Right ventricle myocardium inferior (tissue), 1 donor: ENCODE measurements at places on chromosomes 16 and 17. TPM values are rescaled to one million over a fixed set of nuclear protein-coding genes. Genes with fewer than 3 reads are reported as not detected.

DNA sequence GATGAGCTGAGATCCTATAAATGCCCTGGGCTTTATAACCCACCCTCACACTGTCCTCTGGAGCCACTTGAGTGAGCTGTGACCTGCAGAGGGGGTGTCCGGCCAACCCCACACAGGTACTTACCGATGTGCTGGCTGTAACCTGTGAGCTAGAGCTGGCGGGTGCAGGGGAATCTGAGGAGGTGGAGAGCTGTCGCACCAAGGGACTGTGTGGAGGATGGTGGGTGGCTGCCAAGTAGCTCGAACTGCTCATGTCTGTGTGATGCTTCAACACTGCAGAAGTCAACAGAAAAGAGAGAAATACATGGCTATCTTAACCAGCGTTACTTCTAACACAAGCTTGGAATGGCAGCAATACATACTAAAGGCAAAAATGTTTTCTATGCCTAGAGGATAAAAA lies 39.4 kb downstream of the STH start:
- DNase-seq: no peak

The TBC1D3I gene
- not detected for total RNA-seq

DNA sequence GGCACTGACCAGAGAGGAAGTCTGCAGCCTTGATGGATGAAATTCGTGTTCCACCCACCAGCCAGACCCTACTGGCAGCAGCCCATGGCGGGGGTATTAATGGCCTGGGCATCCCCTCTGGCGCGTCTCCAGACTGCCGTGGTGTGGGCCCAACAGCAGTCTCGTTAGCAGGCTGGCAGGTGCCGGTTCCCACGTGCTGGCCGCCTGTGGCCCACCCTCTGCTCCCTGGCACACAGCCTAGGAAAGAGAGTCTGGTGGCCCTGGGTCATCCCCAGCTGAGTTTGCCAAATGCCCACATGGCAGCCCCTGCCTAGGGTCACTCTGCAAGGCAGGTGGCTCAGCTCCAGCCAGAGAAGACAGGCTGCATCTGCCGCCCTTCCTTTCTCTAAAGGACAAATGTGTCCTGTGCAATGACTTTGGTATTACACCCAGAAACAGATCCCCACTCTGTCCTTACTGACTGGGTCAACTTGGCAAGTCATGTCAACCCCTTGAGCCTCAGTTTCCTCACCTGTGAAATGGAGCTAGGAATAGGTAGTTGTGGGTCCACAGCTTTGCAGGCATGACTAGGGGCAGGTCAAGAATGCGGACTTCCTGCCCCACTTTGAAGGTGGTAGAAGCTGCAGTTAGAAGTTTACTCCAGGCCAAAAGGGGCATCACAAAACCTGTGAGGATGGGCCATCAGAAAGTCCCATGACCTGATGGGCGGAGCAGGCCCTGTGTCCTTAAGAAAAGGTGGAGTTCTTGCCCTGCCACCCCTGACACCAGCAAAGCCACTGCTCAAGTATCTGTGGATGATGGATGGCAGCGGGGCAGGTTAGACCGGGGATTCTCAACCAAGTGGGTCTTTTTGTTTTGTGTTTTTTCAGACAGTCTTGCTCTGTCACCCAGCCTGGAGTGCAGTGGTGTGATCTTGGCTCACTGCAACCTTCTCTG lies 76.6 kb downstream of the ABCC6 start:
- DNase-seq: no peak

The ZNF785 gene
- total RNA-seq: 7.6 TPM

The CETP gene
- total RNA-seq: 0.32 TPM

The TPSD1 gene
- total RNA-seq: 0.54 TPM

DNA sequence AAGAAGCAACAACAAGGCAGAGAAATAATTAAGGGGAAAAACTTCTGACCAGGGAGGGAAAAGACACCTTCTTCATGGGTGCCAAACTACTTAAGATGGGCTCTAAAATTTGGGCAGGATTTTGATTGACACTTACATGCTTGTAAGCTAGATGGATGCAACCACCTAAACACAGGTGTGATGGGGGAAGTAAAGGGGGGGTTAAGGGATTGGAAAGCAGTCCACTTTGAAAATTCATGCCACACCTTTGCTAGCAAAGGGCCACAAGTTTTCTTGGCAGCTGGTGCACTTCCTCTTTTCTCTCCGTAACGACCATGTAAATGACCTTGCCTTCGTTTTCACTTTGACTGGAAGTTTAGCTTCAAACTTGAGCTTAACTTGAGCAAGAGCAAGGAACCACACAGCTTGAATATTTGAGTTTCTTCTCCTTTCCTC lies 14.3 kb upstream of the PRKAR1A start:
- DNase-seq: no peak
